Uterine smooth muscle cell (primary cell): ENCODE measurements at places on chromosomes 6 and 20. TPM values are rescaled to one million over a fixed set of nuclear protein-coding genes. Genes with fewer than 3 reads are reported as not detected.

Gene MC3R
- not detected in 2 replicates for total RNA-seq

Gene MAP7
- total RNA-seq, result 0.44 and 1.4 TPM in 2 replicates

Gene CEBPB
- total RNA-seq, result 145 and 164 TPM in 2 replicates

Gene HCRTR2
- not detected in 2 replicates for total RNA-seq

Gene LHFPL5
- not detected in 2 replicates for total RNA-seq

Gene PPP1R3G
- total RNA-seq, result 2.8 and 2.9 TPM in 2 replicates

Gene RSPO4
- not detected in 2 replicates for total RNA-seq

Gene DYNLT2
- total RNA-seq, result 1.5 and 2.0 TPM in 2 replicates

Gene ID1
- total RNA-seq, result 36.1 and 76.0 TPM in 2 replicates

Gene TP53TG5
- total RNA-seq, result not detected in 2 replicates

Gene THBD
- total RNA-seq, result 18.5 and 54.1 TPM in 2 replicates

Gene UNC93A
- not detected in 2 replicates for total RNA-seq

Gene ZNF341
- 1.00 and 1.2 TPM in 2 replicates for total RNA-seq

Gene UFL1
- 44.3 and 48.4 TPM in 2 replicates for total RNA-seq
